ENCODE measurements at places on chromosomes 12 and 14.

DNA sequence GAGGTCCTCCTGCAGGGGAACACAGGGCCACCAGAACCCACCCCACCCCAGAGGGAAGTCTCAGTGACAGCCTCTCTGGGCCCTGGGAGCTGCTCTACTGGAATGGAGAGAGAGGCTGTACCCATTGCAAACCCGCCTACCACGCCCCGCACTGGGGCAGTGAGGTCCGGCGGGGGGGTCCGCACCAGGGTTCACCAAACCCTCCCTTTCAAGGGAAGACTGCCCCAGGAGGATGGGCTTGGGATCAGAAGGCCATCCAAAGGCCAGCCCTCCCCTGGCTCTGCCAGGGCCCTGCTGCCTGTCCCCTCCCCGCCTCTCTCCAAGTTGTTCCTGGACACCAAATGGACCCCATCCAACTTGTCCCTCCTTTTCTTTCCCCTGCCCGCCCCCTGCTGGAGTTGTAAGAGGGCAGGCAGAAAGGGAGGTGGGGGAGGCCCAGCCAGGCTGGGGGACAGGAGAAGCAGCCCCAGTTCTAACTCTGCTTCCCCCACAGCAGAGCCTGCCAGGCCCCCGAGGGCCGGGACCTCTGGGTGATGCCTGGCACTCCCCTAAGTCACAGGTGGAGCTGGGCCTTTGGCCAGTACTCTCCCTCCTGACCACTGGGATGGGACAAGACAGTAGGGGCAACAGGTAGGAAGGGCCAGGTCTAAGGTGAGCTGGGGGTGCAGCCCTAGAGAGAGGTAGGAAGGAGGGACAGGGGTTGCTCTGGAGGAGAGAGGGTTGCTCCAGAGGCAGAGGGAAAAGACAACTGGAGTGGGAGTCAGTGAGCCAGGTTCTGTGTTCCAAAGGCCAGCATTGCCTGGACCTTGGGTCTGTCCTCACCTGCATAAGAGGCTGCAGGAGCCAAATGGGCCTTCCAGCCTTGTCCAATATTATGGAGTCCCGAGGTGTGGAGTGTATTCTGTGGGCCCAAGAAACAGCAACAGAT lies 3.2 kb upstream of the DIO3 start:
- no peaks in the 10 kb centered on the region for H3K36me3 ChIP-seq
- no peak overlapping the region for H3K27ac ChIP-seq
- H3K4me1 ChIP-seq, result no peaks in the 10 kb centered on the region
- no peak overlapping the region for H3K4me3 ChIP-seq

- no peak overlapping the region for H3K27ac ChIP-seq
- no peak overlapping the region for H3K4me3 ChIP-seq
- no peaks in the 10 kb centered on the region for H3K36me3 ChIP-seq
Measured at GRCh38 chr12:31226639-31227038, 99.3 kb downstream of the SINHCAF start.

DNA sequence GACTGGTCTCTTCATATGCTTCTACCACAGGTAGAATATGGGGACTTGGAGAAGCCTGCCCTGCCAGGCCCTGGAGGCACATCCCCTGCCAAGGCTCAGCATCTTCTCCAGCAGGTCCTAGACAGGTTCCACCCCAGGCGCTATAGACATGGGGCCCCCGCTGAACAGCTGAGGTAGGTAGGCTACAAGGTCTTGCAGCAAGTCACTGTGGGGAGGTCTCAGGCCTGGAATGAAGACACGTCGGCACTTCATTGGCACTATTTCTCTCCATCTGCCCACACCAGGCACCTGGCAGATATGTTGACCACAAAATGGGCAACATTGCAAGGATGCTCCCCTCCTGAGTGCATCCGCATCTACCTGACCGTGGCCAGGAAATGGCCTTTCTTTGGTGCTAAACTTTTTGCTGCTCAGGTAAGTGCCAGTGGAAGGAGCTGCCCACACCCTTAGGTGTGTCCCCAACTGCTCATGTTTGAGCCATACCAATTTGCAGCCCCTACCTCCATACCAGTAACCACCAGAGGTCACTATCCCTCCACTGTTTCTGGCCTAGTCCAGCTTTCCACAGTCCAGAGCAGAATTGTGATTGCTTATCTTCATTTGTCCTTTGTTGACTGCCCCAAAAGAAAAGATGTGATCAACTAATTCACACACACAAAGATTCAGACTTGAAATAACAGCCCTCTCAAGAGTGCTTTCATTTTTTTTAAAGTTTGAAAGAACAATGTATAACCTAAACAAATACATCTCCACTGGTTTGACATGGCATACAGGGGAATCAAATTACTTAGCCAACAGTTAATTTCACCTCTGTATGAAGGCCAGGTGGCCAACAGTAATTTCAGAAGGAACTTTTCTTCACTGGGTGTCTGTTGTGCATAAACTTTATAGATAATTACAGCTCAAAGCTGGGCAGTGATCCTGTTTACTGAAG lies 16.1 kb downstream of the PIGH start:
- no peak overlapping the region for H3K27ac ChIP-seq
- no peaks in the 10 kb centered on the region for H3K4me1 ChIP-seq
- no peaks in the 10 kb centered on the region for H3K27me3 ChIP-seq
- H3K4me3 ChIP-seq, result no peak overlapping the region
- no peak for DNase-seq

- H3K4me3 ChIP-seq, result no peak overlapping the region
- H3K4me1 ChIP-seq, result no peaks in the 10 kb centered on the region
- H3K36me3 ChIP-seq, result no peaks in the 10 kb centered on the region
- no peak overlapping the region for H3K27ac ChIP-seq
Measured at GRCh38 chr14:72366619-72367018, 434.4 kb downstream of the RGS6 start.

DNA sequence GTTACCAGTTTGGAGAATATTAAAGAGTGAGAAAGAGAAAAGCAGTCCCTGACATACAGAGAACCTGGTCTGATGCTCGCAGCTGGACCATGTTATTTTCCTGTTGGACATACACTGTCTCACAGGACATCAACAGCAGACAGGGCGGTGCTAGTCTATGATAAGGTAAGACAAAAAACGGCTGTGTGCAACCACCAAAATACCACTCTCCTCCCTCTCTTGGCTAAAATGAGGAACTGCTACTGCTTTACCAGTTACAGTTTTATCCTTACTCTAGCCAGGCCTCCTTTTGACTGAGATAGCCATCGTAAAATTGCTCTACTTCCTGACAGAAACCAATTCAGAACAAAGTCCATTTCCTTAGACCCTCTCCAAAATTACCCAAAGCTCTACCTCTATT lies 47.0 kb upstream of the ERGIC2 start:
- no peak overlapping the region for H3K4me3 ChIP-seq
- H3K36me3 ChIP-seq, result no peaks in the 10 kb centered on the region
- H3K27ac ChIP-seq, result no peak overlapping the region
- no peak for DNase-seq
- H3K27me3 ChIP-seq, result no peaks in the 10 kb centered on the region

Data from T-cell (primary cell).